ENCODE measurements at places on chromosomes 3 and 15.

GRCh38 chr15:22989576-22990477, 9.7 kb upstream of the CYFIP1 start:
- DNase-seq, result no peak

- no peak for DNase-seq
Measured at GRCh38 chr3:129599607-129600006, 6.9 kb downstream of the PLXND1 start.

DNA sequence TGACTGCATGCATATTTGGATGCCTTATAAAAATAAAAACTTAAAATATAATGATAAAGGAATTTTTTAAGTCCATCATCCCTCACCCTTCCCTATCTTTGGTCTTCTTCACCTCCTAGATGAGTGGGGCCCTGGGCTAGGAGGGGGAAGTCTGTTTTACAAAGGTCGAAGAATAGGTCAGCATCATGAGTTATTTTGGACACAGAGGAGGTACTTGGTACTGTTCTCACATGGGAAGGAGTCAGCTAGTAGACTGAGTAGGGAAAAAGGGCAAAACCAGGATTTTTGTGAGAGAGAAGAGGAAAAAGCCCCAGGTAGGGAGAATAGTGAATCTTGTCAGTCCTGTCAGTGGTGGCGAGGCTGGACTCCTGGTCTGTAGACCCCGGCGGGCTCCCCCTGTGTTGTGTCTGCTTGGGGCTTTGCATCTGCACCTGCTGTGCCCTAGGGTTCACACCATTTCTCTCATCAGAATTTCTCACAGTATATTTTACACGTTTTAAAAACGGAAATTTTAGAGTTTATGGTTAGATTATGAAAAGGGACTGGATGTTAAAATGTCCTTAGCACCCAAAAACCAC, 17.2 kb downstream of the GCSAM start:
- DNase-seq, result no peak

GRCh38 chr15:39628546-39629257, 47.8 kb downstream of the THBS1 start:
- DNase-seq, result no peak

GRCh38 chr3:28576614-28577200, 228.1 kb upstream of the AZI2 start:
- no peak for DNase-seq

DNA sequence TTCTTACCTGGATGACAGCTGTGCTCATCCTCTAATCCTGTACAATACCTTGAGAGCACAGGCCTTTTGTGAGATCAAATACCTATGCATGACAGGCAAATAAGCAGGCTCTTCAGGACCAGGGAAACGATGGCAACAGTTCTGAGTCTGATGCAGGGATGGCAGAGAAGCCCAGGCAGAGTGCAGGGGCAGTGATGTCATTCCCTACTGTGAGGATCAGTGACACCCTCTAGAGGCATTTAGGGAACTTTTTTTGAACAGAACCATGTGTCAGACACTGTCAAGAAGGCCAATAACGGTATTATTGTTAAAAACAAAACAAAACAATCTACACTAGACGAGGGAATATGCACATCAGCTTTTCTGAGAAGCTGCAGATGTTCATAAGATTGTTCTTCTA, 314.8 kb upstream of the CTDSPL start:
- no peak for DNase-seq

DNA sequence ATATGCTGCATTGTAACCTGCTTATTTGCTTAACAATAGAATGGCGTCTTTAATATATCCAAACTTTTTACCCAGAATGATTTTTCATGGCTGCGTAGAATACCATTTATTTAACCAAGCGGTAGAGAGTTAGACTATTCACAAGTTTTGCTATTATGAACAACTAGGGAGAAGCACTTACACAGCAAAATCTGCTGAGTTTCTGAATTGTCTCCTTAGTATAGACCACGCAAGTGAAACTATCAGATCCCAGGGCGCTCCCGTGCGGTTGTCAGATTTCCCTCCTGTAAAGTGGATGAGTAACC, 12.6 kb upstream of the ADPGK start:
- no peak for DNase-seq

DNA sequence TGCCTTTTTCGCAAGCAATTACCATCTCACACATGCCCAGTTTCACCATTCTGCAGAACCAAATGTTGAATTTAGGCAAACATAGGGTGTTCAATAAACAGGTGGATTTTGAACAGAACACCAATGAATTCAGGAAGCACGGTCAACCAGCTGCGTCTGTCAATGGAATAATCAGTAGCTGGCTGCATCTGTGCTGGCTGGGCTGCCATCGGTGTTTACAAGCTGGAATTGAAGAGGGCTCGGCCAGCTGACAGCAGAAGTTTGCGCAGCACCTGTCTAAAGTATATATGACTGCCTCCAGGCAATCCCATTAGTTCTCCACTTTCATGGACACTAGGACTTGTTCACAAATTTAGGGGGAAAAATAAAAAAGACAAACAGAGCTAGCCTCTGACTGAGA, 996.4 kb upstream of the CFAP20DC start:
- DNase-seq, result no peak

DNA sequence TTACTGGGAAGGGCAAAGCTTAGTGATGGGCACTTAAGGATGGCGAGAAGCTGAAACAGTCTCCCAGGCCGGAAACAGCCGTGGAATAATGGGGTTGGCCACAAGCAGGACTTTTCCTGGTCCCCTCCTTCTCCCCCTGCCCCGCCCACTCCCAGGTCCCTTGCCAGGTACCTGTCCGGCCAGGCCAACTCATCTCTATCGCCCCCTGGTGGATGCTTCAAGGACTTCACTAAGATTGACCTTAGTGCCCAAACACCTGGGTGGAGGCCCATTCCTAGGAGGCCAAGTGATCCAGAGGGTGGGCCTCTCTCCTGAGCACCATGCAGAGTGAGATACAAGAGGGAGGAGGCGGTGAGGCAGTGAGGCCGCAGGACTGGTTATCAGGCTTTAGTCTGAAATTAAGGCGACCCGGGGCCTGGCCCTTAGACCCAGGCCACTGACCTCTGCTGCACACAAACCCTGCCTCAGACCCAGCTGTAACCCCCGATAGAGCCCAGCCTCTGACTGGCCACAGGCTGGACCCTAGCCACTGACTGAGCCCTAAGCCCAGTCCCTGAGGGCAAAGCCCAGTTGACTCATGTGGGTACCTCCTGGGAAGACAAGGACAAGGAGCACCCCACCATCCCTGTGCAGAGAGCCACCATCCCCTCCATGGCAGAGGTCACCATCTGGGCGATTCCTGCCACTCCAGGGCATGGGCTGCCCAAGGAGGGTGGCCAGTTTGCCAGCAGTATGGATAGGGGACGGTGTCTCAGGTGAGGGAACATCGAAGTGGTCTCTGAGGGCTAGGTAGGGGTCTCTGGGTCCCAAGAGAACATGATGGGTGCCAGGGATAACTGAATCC, 37.6 kb downstream of the VIPR1 start:
- DNase-seq, result peak; percentile 83

GRCh38 chr3:36182024-36182423, 198.3 kb upstream of the STAC start:
- no peak for DNase-seq

DNA sequence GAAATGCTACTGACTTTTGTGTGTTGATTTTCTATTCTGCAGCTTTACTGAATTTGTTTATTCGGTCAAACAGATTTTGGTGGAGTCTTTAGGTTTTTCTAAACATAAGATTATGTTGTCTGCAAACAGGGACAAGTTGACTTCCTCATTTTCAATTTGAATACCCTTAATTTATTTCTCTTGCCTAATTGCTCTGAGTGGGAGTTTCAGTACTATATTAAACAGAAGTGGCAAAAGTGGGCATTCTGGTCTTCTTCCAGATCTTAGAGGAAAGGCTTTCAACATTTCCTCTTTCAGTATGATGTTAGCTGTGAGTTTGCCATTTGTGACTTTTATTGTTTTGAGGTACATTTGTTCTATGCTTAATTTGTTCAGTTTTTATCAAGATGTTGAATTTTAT, 268.5 kb downstream of the WNT5A start:
- no peak for DNase-seq

DNA sequence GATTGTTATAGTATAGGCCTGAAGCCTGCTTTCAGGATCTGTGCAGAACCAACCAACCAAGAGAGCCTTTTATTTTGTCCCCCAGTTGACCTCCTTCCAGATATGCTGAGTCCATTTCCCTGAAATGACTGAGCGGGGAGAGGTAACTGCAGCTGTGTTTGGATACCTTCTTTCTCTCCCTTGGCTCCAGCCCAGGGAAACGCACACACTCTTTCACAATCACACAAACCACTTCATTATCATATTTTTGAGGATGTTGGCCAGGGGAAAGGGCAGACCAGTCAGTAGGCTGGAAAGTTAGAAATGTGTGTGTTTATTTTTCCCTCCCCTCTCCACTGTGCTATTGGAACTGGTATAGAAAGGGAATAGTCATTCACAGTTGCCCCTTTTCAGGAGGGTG, 417.7 kb upstream of the TBL1XR1 start:
- no peak for DNase-seq

GRCh38 chr3:152278756-152279427, 10.2 kb downstream of the MBNL1 start:
- DNase-seq, result no peak

GRCh38 chr15:42498212-42499068, 3.0 kb downstream of the SNAP23 start:
- DNase-seq, result no peak

DNA sequence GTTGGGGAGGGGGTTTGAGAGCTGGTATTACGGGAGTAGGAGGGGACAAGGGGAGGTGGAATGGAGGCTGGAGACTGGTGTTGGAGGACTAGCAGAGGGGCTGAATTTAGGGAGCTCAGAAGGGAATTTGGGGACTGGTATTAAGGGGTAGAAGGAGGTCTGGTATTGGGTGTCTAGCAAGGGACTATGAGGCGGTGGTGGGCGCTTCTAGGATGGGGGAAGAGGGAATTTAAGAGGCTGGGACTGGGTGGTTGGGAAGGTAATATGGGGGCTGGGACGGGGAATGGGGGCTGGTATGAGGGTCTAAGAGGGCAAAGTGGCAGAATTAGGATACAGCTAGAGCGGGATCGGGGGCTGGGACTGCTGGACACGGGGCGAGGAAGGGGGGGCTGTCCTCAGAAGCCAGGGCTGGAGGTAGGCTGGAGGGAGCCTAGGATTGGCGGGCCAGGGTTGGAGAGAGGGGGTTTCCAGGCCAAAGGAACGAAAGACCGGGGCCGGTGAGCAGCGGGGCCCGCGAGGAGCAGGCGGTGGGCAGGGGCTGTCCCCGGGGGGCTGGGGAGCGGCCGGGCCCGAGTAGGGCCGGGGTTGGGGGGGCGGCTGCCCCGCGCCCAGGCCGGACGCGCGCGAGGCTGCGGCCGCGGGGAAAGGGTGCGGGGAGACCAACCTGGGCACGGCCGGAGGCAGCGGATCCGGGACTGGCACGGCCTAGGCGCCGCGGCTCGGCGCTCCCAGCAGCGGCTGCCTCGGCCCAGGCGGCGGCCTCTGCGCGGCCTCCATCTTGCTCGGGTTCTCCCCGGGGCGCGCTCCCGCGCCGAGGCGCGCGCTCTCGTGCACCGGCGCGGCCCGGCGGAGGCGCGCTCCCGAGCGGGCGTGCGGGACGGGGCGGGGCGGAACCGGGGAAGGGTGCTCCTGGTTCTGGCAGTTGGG, at the start of gene LHFPL4:
Gene LHFPL4, minus strand, starts transcription at position 802 of the 927 bp plus-strand sequence. CDS start 1,143 bp downstream, outside the sequence.
- DNase-seq, result no peak

DNA sequence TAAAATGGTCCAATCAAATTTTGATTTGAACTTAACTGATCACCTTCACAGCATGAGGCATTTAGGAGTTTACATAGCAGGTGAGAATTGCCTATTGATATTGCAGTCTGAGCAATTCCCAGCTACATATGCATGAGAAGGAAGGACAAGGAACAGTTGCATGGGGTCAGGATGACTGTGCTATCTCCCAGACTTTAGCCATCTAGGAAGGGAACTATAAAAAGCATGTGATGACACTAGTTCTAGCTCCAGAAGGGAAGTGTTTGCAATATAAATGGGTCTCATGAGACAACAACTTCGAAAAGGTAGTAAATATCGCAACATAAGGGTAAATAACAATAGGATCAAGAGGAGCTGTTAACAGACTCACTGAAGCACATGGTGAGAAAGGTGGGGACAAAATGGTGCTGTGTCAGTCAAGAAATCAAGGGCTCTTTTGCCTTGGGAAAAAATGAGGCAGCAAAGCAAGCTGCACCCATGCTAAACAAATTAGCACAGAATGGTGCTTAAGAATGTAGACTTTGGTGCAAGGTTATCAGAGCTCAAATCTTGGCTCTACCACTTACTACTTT, 90.4 kb upstream of the SLC2A2 start:
- DNase-seq, result no peak

GRCh38 chr3:66816090-66816761, 181.9 kb upstream of the KBTBD8 start:
- DNase-seq, result no peak

GRCh38 chr3:143358155-143358792, 238.7 kb downstream of the CHST2 start:
- no peak for DNase-seq

- no peak for DNase-seq
Measured at GRCh38 chr15:98966091-98966787, 41.4 kb downstream of the PGPEP1L start.

GRCh38 chr15:23869396-23869795, 182.3 kb upstream of the NDN start:
- DNase-seq, result no peak

- no peak for DNase-seq
Measured at GRCh38 chr3:72346526-72346926, 501.7 kb downstream of the SHQ1 start.

DNA sequence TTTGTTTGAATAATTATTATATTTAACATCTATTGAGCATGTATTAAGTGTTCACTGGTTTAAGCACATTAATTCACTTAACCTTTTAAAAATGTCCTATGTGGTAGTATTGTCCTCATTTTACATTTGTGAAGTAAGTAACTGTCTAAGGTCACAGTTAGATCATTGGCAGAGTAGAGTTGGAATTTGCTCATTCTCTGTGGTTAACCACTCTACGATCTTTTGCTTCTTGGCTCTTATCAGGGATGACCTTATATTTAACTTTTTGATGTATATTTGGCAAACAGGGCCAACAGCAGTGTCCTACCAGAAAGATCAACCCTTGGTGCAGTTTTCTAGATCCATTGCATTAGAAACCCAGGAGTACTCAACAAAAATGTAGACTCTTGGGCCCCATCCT, 34.0 kb downstream of the PXK start:
- no peak for DNase-seq

All from stimulated activated CD8-positive, alpha-beta memory T cell treated with anti-CD3 and anti-CD28 coated beads, Interleukin-4, amount 100 ng/mL, for 48 hours (primary cell).